ENCODE measurements at places on chromosomes 11 and 22.

DNA sequence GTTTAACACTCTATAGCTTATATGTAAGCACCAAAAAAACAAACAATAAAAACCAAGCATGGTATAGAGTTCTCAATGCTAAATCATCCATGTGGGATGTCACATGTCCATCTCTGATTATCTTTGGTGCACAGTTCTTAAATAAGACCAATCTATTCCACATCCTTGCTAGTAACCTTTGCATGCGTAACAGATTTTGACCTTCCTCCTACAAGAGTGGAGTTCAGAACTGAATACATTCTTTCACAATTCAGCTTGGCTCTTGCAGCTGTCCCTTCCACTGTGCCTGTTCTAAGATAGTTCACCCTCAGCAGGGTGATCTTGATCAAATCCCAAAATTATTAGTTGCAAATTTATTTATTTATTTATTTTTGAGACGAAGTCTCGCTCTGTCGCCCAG lies 21.1 kb downstream of the PRR14L start:
- no peak overlapping the region for H3K27ac ChIP-seq
- peaks cover 21% of the 10 kb centered on the region for H3K36me3 ChIP-seq
- no peak overlapping the region for H3K4me3 ChIP-seq
- peaks cover 26% of the 10 kb centered on the region for H3K4me1 ChIP-seq
- no peaks in the 10 kb centered on the region for H3K27me3 ChIP-seq
- no peak for DNase-seq

GRCh38 chr11:629237-629583 lies 2.2 kb upstream of the SCT start:
- DNase-seq: no peak
- no peaks in the 10 kb centered on the region for H3K36me3 ChIP-seq
- peaks cover 27% of the 10 kb centered on the region for H3K27me3 ChIP-seq
- H3K4me1 ChIP-seq: peaks cover 15% of the 10 kb centered on the region
- no peak overlapping the region for H3K4me3 ChIP-seq

- no peaks in the 10 kb centered on the region for H3K36me3 ChIP-seq
- H3K4me3 ChIP-seq: no peak overlapping the region
- no peak overlapping the region for H3K27ac ChIP-seq
- peaks cover 10% of the 10 kb centered on the region for H3K4me1 ChIP-seq
- peaks cover 78% of the 10 kb centered on the region for H3K27me3 ChIP-seq
Measured at GRCh38 chr11:3227568-3228444, 4.4 kb downstream of the MRGPRE start.

- DNase-seq: no peak
- H3K27ac ChIP-seq: no peak overlapping the region
- no peaks in the 10 kb centered on the region for H3K36me3 ChIP-seq
Measured at GRCh38 chr11:121329781-121330395, 37.3 kb downstream of the SC5D start.

DNA sequence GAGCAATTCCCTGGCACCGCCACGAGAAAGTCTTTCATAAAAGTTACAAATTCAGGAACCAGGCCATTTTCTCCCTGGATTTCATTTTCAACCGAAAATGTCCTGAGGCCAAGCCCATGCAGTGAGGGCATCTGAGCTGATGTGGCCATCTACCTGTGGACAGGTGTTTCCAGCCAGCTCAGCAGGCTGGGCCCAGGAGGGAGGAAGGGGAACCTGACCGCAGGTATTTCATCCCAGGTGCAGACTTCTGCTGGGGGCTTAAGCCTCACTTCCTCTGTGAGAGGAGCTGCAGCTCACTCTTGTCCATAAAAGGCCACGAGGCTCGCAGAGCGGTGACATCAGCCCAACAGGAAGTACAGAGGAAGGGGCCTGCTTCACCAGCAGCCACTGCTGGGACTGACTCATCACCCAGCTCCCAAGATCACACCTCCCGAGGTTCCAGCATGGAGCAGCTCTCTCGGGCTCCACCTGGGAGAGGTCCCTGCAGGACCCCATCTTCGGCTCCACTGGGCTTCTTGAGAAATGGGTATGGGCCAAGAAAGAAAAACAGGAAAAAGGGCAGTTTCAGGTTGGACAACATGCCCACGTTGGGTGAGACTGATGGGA lies 56.4 kb downstream of the MYH9 start:
- H3K4me3 ChIP-seq: peak overlapping the region; percentile 36
- H3K27ac ChIP-seq: peak overlapping the region; percentile 100
- H3K36me3 ChIP-seq: peaks cover 30% of the 10 kb centered on the region
- DNase-seq: peak; percentile 80
- H3K4me1 ChIP-seq: peaks cover 100% of the 10 kb centered on the region

DNA sequence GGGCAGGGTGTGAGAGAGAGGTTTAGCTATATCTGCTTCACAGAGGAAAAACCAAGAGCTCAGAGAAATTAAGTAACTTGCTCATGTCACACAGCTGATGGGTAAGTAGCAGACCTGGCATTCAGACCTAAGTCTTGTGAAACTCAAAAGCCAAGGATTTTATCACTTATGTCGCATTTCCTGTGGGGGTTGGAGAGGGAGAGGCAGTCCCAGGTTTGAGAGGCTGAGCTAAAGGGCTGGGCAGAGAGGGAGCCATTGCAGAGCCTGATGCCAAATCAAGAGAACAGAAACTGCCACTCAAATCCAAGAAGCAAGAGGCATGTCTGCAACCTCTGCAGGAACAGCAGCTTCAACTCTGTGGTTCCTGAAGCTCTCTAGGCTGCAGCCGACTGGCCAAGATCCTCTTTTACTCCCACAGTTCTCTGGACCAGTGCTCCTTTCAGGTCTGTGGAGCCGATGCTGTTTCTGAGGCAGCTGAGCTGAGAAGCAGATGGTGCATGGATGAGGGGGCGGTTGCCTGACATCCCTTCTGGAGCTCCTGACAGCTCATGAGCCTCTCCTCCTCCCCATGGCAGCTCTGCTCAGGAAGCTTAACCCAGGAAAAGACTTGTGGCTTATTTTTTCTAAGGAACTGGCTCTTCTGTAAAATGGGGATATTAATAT lies 47.6 kb upstream of the NAV2 start:
- peak overlapping the region; percentile 3 for H3K27ac ChIP-seq
- no peak overlapping the region for H3K4me3 ChIP-seq
- no peaks in the 10 kb centered on the region for H3K27me3 ChIP-seq

DNA sequence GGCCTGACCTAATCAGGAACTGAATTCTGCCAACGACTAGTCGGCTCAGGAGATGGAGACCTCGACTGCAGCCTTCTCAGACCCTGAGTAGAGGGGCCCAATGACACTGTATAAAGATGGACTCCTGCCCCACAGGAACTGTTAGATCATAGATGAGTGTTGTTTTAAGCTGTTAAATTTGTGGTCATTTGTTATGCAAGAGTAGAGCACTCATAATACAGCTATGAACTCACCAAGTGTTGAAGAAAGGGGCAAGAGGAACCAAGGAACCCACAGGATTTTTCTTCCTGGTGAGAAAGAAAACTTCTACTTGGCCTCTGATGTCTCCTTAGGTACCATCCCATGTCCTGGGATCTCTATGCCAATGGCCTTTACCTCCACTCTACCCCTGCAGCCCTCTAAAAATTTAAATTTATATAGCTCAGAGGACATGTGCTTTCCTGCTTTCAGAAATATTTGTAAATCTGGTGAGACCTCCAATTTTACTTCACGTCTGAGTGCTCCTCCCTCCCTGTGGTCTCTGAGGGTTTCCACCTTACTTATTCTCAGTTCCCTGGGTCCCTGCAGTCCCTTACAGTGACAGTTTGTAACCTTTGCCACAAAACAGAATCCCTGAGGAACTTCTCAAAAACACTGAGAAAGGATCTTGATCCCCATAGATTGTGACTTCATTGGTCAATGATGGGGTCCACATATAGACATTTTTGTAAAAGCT lies 256.3 kb upstream of the ARHGAP20 start:
- no peak overlapping the region for H3K27ac ChIP-seq
- peaks cover 11% of the 10 kb centered on the region for H3K27me3 ChIP-seq
- H3K36me3 ChIP-seq: no peaks in the 10 kb centered on the region
- H3K4me3 ChIP-seq: no peak overlapping the region
- DNase-seq: no peak

GRCh38 chr11:114271316-114271715 lies 24.9 kb upstream of the NNMT start:
- H3K4me3 ChIP-seq: no peak overlapping the region
- H3K27me3 ChIP-seq: peaks cover 11% of the 10 kb centered on the region
- H3K27ac ChIP-seq: no peak overlapping the region
- peaks cover 6% of the 10 kb centered on the region for H3K36me3 ChIP-seq
- DNase-seq: no peak
- H3K4me1 ChIP-seq: peaks cover 12% of the 10 kb centered on the region

Data from left ventricle myocardium inferior (tissue), 1 donor.